IgD-negative memory B cell (primary cell): ENCODE measurements at places on chromosomes 13 and 19. TPM values are rescaled to one million over a fixed set of nuclear protein-coding genes. Genes with fewer than 3 reads are reported as not detected.

The ZNF888 gene
- polyA plus RNA-seq = 2.1 TPM

The PCDH9 gene
- polyA plus RNA-seq = 2.3 TPM

The ELSPBP1 gene
- polyA plus RNA-seq = not detected

The RFPL4A gene
- polyA plus RNA-seq = not detected

The PRSS57 gene
- not detected for polyA plus RNA-seq

The CYP4F2 gene
- not detected for polyA plus RNA-seq

The ACER1 gene
- polyA plus RNA-seq = not detected

The CATSPERD gene
- not detected for polyA plus RNA-seq

The PALM3 gene
- not detected for polyA plus RNA-seq

The FBXO27 gene
- polyA plus RNA-seq = 0.38 TPM

The FREM2 gene
- polyA plus RNA-seq = not detected

The ZNF433 gene
- 2.8 TPM for polyA plus RNA-seq

The FBXO17 gene
- not detected for polyA plus RNA-seq
